Tongue (tissue), 3 donors: ENCODE measurements at places on chromosomes 6 and 20.
A peak's percentile ranks its signal among the peaks of the same experiment; 100 is the strongest.

- DNase-seq, result peak; percentile 37
Observed at GRCh38 chr6:100460650-100461204, 4.0 kb downstream of the SIM1 start.

- no peak for DNase-seq
Observed at GRCh38 chr6:148750838-148751792, 4.3 kb downstream of the UST start.

GRCh38 chr6:166707045-166707444 is 80.0 kb upstream of the RPS6KA2 start:
- peak; percentile 33 for DNase-seq

GRCh38 chr6:142821860-142822259 is 123.1 kb downstream of the HIVEP2 start:
- no peak for DNase-seq

DNA sequence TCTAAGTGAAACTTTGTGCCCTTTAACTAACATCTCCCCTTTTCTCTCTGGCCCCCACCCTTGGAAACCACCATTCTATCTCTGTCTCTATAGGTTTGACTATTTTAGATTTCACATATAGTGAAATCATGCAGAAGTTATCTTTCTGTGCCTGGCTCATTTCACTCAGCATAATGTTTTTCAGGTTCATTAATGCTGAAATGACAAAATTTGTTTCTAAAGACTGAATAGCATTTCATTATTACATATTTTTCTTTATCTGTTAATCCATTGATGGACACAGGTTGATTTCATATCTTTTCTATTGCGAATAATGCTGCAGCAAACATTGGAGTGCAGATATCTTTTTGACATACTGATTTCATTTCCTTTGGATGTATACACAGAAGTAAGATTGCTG is 30.7 kb downstream of the MEI4 start:
- DNase-seq, result no peak

GRCh38 chr6:39925191-39925930 is 8.9 kb downstream of the MOCS1 start:
- DNase-seq, result no peak

DNA sequence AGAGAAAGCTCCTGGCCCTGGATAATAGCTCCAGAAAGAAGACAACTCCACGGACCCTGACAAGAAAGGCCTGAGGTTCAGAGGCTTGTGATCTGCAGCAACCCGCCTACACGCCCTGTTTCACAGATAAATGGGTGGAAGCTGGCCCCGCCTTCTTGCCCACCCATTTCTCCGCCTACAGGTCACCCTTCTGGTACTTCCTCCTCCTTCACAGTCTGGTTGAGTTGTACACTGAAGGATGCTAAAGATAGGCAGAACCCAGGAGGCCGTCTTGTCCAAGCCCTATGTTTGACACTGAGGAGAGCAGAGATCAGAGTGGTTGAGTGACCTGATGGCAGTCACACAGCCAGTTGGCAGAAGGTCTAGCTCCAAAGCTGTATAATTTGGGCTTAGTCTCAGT is 34.2 kb upstream of the MDGA1 start:
- no peak for DNase-seq
